ENCODE measurements at places on chromosomes 12 and 14.

- DNase-seq: no peak
These were observed 18.1 kb downstream of the TBC1D15 start for GRCh38 chr12:71857657-71858056.

- no peak for DNase-seq
These were observed 43.0 kb upstream of the ANO2 start for GRCh38 chr12:5988088-5988487.

- no peak for DNase-seq
These were observed 64.2 kb downstream of the ERGIC2 start for GRCh38 chr12:29316752-29317151.

DNA sequence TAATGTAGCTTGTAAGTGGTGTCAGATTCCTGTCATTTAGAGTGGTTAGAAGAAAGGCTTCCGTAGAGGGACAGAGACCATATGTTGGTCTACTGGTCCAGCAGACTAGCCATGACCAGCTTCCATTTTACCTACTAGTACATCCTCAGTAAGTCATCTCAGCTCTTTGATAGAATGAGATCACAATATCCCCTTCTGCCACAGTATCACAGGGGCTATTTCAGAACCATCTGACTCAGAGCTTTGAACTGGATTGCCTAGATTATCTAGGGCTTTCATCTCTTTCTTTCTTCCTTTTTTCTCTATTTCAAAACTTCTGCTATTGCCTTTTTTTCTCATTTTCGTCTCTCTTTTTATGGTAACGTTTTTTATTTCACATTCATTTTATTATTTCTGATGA lies 4.7 kb downstream of the ZDHHC17 start:
- no peak for DNase-seq

DNA sequence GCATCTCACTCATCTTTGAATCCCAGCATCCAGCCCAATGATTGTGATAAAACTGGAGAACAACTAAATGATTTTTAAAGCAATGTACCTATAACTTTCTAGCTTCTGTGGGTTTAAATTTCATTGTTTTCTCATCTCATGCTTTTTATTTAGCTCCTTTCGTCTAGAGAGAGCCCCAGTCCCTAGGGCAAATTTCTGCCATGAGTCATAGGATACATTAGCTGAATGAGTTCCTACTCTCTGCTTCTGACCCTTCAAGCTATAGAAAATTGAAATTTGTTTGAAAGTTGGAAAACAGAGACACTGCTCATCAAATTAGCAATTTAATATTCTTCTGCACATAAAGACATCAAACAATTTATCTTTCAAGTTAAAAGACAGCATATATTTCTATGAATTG lies 113.9 kb downstream of the KIF21A start:
- DNase-seq: no peak

- no peak for DNase-seq
These were observed 79.7 kb downstream of the PTPRR start for GRCh38 chr12:70840656-70841350.

GRCh38 chr12:29533815-29534489 lies 36.5 kb upstream of the OVCH1 start:
- DNase-seq: no peak

DNA sequence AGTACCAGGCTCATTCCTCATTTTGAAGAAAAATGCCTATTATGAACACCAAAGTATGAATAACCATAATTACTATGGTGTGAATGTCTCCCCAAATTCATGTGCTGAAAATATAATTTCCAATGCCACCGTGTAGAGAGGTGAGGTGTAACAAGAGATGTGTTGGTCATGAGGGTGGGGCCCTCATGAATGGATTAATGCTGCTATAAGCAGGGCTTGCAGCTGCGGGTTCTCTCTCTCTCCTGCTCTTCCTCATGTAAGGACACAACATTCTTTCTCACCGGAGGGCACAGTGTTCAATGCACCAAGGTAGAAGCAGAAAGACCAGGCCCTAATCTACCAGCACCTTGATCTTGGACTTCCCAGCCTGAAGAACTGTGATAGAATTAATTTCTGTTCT lies 70.0 kb downstream of the TMTC1 start:
- DNase-seq: no peak

DNA sequence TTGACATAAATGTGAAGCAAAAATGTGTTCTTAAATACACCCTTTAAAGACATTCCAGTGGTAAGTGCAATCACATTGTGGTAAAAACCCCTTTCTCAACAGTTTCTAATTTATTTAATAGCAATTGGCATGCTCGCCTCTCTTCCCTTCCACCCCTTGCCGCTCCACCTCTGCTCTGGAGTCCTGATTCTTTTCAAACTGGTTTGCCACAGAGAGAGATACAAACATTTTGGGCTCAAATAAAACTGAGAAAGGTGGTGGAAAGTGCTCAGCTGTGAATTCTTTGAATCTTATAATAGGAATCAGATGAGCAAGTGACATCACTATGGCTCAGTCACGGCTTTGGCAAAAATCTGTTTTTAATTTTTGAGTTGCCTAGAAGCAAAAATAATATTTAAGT lies 993.9 kb downstream of the GALC start:
- DNase-seq: no peak

- no peak for DNase-seq
These were observed 18.7 kb downstream of the DTX1 start for GRCh38 chr12:113075137-113075683.

- no peak for DNase-seq
These were observed 45.8 kb downstream of the SLC38A1 start for GRCh38 chr12:46223047-46223446.

GRCh38 chr12:114933428-114934160 lies 249.6 kb upstream of the TBX3 start:
- DNase-seq: no peak

DNA sequence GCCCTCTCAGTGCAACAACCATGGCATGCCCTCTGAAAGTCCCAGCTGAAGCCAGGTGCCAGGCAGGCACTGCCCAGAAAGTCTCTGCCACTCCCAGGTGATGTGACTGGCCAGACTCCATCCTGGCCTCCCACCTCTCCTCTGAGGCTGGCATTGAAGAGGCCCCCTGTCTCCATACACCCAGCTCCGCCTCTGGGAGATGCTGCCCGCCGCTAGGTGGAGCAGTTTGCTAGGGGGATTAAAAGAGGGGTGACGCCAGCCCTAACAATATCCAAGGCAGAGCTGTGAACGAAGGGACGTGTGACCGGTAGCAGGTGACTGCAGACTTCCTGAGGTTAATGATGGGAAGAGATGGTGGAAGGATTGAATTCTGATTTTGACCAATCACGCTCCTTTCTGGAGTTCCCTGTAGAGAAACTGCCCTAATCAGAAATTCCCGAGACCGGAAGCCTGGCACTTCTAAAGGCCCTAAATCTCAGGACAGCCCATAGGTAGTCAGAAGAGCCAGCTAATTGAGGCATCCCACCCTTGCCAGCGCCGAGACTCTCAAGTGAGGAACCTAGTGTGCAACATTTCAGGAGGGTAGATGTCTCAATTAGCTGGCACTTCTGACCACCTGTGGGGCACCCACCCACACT lies 8.3 kb upstream of the PLEK2 start:
- no peak for DNase-seq

GRCh38 chr12:12701457-12701856 lies 5.5 kb upstream of the GPR19 start:
- no peak for DNase-seq

GRCh38 chr14:56108057-56108456 lies 10.2 kb upstream of the PELI2 start:
- no peak for DNase-seq

- no peak for DNase-seq
These were observed 163.9 kb downstream of the TBX5 start for GRCh38 chr12:114241973-114242434.

DNA sequence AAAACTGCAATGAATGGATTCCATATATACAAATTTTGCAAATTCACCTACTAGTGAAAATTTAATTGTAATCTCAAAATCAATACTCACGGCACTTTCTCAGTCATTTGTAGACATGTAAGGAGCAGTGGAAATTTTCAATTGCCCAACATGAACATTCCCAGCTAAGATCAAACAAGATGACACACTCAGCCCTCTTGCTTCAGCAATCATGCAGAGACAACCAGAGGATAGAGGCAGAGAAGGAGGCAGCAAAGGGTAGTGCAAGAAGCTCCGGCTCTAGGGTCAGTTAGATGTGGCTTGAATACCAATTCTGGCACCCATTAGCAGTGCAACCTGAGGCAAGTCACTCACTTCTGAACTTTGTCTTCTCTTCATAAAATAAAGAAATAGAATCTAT lies 91.5 kb upstream of the SLC35F4 start:
- DNase-seq: no peak

GRCh38 chr12:12812618-12813119 lies 477 bp upstream of the DDX47 start:
- DNase-seq: no peak

DNA sequence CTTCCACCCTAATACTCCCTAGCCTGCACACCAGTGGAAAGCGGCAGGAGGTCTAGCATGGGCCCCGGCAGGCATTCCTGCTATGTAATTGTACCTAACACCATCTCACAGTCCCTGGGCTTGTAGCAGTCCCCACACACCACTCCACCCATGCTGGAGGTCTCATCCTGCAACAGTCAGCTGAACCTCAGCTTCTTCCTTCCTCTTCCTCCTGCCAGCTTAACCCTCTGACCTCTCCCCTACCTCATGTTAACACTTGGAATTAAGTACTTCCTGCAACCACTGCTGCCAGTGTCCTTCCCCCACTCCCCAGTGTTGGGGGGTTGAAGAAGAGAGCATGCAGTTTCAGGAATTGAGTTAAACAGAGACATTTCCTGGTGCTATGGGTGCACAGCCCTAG lies 7.6 kb downstream of the ADCY4 start:
- no peak for DNase-seq

- DNase-seq: no peak
These were observed 1.2 kb downstream of the NOVA1 start for GRCh38 chr14:26596543-26597061.

DNA sequence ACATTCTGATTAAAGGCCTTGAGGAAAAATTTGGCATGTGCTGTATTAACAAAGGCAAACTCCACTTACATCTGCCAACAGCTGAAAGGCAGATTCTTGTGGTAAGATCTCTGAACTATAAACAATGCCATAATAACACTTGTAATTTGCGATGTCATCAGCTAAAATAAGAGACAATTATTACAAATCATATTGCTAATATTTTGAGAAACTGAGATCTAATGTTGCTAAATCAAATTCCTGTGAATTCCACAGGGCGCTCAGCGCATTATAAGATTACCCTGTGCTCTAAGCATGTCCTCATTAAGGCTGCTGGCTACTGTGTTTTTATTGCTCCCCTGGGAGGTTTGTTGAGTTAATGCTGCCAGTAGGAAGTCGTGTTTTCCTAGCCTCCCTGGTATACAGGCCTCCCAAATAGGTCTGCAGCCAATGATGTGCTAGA lies 244.8 kb downstream of the DACT1 start:
- DNase-seq: no peak

GRCh38 chr12:862303-862911 lies 87.1 kb downstream of the RAD52 start:
- no peak for DNase-seq

DNA sequence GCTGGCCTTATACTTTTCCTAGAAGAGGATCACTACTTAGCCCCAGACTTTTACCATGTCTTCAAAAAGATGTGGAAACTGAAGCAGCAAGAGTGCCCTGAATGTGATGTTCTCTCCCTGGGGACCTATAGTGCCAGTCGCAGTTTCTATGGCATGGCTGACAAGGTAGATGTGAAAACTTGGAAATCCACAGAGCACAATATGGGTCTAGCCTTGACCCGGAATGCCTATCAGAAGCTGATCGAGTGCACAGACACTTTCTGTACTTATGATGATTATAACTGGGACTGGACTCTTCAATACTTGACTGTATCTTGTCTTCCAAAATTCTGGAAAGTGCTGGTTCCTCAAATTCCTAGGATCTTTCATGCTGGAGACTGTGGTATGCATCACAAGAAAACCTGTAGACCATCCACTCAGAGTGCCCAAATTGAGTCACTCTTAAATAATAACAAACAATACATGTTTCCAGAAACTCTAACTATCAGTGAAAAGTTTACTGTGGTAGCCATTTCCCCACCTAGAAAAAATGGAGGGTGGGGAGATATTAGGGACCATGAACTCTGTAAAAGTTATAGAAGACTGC lies 1.5 kb downstream of the MGAT2 start:
- DNase-seq: no peak
